Left forelimb (tissue), 1 donor: ENCODE measurements at places on chromosomes 16 and 17.

DNA sequence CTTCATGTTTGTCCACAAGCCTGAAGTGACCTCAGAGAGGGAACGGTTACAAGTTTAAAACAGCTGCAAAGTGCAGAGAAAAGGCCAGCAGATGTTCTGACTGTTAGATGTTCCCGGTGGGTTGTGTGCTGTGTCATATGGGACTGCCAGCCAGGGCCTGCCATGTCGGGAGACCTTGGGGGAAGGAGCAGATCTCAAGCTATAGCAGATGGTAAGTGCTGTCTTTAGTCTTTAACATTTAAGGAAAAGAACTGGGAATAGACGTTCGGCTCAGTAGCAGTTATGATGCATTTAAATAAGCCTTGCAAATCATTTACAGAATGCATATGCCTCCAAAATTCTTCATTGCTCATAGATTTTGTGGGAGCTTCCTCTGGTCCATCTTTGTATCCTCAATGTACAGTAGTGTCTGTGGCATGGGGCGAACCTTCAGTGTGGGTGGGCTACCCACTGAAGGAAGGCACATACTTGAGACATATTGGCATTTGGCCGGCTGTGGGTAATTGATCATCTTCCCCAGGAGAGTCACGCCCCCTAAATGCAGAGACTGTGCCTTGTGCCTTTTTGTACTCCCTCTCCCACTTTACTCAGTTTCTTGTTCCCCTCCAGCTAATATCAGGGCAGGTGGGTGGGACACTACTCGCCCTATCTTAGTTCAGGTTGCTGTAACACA, 131.9 kb downstream of the NPIPB5 start:
- no peak for DNase-seq

GRCh38 chr17:42019509-42020404, at the start of gene NKIRAS2:
Gene NKIRAS2, plus strand, starts transcription at chr17:42020090. Its CDS starts 1,488 bp downstream, at chr17:42021578.
- peak; percentile 95 for DNase-seq

DNA sequence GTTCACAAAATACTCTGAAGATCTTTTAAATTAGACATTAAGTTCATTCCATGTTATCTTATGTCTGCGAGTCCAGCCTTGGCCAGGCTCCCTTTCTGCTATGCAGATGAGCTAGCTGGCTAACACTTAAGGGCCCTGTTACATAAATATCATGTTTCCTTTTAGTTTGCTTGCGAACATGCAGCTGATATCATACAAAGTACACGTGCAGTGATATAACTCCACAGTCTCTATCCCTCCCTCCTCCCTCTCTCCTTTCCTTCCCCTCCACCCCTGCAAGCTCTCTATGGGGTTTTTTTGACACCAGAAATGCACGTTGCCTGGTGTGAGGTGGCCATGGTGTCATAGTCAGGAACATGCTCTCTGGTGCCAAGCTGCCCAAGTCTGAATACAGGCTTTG, 46.1 kb downstream of the ARHGAP17 start:
- DNase-seq, result no peak

DNA sequence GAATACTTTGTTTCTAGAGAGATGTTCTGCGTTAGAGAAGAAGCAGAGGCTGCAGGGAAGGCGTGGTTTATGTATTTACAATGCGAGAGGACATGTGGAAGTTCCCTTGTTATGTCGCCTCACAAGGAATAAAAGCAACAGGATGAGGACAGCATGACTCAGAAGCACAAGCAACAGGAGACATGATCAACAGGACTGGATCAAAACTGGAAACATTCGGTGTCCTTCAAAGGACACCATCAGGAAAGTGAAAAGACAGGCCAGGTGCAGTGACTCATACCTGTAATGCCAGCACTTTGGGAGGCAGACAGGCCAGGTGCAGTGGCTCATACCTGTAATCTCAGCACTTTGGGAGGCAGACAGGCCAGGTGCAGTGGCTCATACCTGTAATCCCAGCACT, 52.6 kb downstream of the CCDC57 start:
- no peak for DNase-seq

DNA sequence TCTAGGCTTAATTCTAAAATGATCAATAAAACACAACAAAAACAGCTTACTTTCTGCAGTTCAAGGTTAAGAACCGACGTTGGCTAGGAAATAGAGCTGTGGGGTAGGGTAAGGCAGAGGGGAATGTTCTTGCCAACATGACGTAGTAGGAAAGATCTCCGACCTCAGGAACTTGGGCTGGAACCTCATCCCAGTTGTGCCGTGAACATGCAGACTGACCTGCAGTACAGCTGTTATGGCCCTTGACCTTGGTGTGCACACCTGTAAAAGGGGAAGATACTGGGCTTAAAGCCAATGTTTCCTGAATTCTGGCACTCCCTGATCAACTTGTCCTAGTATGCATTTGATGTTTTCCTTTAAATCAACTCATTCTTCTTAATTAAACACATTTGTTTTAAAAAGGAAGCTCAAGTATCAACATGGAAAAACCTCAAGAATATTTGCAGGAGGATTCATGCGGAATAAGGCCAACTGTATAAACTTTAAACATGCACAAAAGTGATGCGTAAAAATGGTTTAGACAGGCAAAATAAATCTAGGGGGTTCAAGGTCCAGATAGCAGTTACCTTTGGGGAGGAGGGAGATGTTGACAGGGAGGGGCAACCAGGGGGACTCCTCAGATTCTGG, 14.2 kb upstream of the SLC6A2 start:
- peak; percentile 28 for DNase-seq

GRCh38 chr17:29591737-29592608, 959 bp upstream of the ANKRD13B start:
- peak; percentile 96 for DNase-seq

GRCh38 chr17:17779015-17779611, 57.7 kb downstream of the SREBF1 start:
- DNase-seq, result no peak

GRCh38 chr17:385178-385835, 32.7 kb upstream of the RPH3AL start:
- DNase-seq, result peak; percentile 84

DNA sequence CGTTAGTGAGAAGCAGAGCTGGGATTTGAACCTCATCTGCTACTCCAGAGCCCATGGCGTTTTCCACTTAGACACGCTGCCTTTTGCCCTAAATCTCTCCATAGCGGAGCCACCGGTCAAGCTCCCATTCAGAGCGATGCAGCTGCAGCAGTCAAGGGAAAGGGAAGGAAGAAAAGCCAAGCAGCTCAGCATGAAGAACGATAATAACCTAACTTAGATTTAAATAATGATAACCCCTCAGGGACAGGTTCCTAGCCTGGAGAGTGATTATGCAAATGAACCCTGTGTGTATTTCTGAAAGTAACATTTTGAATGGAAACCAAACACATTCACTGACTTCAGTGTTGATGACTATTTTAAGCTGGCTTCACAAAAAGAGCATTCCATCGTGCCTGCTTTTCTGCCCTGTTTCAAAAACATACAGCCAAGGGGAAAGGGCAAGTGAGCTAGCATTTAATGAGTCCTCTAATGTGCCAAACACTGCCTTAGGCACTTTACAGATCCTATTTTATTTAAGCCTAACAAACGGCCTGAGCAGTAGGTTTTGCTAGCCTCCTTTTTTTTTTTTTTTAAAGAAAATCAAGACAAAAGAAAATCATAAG, 798.3 kb downstream of the CDH8 start:
- DNase-seq, result no peak

DNA sequence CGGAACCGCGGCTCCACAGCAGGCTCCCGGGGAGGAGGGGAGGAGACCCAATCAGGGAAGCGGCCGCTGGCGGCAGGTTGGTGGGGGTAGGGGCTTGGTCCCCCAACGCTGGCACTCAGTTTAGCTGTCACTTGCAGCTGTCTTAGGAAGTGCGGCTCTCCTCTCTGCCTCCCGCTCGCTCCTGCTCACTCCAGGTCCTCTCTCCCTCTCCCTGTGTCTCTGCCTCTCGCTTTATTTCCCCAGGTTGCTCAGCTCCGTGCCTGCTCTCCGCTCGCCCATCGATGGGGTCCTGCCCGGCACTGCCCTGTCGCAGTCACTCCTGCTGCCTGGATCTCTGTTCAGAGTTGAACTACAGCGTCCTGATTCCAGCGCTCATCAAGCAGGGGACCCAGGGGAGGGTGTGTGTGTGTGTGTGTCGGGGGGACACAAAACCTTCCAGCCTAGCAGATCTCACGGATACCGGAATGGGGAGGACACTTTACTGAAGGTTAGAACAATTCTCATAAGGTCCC, 145.6 kb downstream of the ENGASE start:
- DNase-seq, result no peak

GRCh38 chr17:50184611-50185398, 16.6 kb downstream of the COL1A1 start:
- DNase-seq, result peak; percentile 80

DNA sequence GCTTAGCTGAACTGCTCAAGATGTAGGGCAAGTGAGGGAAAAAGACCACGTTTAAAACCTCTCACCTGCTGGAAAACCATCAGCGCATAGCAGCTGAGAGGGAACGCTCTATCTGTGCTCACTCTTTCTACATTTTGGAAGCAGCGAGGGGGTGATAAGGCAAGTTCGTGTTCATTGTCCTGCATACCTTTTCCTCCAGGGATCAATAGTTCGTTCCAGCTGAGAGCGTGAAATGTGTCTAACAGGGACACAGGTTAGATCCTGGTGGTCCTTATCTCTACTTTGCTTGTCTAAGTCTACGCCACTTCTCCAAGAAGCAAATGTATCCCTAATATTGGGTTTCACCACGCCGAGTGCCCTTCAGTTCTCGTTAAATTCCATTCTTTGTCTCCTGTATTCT, 183.5 kb upstream of the ZFHX3 start:
- no peak for DNase-seq

- DNase-seq, result no peak
Observed at GRCh38 chr17:72931163-72931562, 161.3 kb downstream of the SLC39A11 start.

DNA sequence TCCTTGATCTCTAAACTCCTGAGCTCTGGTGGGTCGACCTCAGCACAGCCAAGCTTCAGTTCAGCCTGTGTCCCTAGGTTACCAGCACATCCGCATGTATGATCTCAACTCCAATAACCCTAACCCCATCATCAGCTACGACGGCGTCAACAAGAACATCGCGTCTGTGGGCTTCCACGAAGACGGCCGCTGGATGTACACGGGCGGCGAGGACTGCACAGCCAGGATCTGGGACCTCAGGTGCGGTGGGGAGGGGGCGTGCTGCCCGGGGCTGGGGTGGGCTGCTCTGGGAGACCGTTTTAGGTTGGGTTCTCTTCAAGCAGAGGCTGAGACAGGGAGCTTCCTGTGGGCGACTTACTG, 1.1 kb downstream of the MLST8 start:
- DNase-seq, result no peak

- DNase-seq, result no peak
Observed at GRCh38 chr16:56866955-56867830, 2.2 kb downstream of the SLC12A3 start.
